ENCODE measurements at places on chromosomes 1 and 21. TPM values are rescaled to one million over a fixed set of nuclear protein-coding genes. Genes with fewer than 3 reads are reported as not detected.

Gene OR2M3
- not detected for total RNA-seq

Gene FAM163A
- total RNA-seq = not detected

Gene CACNA1S
- total RNA-seq = not detected

Gene IVL
- not detected for total RNA-seq

Gene RNF186
- not detected for total RNA-seq

Gene AADACL3
- total RNA-seq = not detected

Gene MTARC2
- total RNA-seq = 10.1 TPM

Gene PALMD
- 0.05 TPM for total RNA-seq

Gene ITLN2
- total RNA-seq = not detected

Gene CELA3A
- total RNA-seq = 5.9 TPM

Gene BSND
- not detected for total RNA-seq

Gene PLA2G5
- not detected for total RNA-seq

Gene SLAMF1
- total RNA-seq = not detected

Gene AK5
- total RNA-seq = 3.0 TPM

Gene TENT5C
- total RNA-seq = 8.9 TPM

Gene RNPC3
- total RNA-seq = 13.1 TPM

Gene PPM1J
- 0.51 TPM for total RNA-seq
